ENCODE measurements at places on chromosomes 11 and 22. TPM values are rescaled to one million over a fixed set of nuclear protein-coding genes. Genes with fewer than 3 reads are reported as not detected.

- DNase-seq: no peak
Measured at GRCh38 chr22:28983788-28984441, 77.7 kb downstream of the C22orf31 start.

DNA sequence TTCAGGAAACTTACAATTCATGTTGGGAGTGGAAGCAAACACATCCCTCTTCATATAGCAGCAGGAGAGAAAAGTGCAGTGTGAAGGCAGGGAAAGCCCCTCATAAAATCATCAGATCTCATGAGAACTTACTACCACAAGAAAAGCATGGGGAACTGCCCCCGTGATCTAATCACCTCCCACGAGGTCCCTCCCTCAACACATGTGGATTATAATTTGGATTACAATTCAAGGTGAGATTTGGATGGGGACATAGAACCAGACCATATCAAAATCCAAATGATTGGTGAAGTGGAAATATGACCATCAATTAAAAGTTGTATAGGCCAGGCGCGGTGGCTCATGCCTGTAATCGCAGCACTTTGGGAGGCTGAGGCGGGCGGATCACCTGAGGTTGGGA is 1268.0 kb downstream of the JRKL start:
- DNase-seq: no peak

DNA sequence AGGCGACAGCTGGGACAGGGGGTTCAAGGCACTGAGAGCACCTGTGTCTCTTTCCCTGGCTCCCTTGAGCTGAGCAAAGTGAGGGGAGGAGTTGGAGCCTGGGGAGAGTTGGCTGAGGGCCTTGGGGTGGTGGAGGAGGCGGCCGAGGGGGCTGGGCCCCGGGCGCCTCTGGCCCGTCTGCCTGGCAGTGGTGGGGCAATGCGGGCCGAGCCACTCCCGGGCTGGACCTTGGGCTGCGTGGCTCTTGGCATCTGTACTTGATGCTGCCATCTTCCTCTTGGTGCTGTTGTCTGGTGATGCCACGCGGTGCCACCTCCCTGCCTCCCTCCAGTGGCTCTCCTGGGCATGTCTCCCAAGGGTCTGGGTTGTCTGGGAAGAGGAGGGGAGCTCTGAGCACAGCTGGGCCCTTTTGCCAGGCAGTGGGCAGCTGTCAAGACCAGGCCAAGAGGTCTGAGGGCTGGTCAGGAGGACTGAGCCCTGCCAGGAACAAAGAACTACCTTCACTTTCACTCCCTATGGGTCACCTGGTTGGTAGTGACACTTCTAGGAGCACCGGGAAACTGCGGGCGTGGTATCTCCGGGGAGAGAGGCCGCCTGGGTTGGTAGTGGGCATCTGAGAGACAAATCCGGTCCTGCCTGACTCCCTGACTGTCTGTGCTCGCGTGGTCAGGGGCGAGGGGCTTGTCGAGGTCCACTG is 1.3 kb downstream of the GRIK4 start:
- no peak for DNase-seq

DNA sequence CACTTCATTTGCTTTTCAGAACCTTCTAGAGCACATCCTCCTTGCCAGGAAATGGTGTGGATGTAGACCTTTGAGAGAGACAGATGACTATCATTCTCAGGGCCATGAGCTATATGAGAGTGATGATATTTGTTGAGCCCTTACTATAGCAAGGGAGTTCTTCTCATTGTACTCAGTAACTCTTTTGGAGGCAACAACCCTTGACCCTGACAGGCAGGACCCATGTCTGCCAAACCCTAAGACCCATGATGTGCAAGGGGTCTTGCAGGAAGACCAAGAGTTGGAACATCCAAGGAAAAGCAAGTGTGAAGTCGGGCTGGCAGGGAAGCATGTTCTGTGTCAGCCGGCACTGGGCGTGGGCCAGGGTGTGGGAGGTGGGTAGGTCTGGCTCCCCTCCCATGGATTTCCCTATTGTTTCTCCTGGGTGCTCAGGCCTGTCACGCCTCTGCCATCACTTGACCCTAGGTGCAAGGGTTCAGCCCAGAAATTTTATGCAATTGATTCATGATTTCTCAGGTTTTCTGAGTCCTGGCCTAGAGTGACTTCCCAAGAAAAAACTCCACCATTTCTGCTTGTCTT is 1.2 kb downstream of the FOLR3 start:
- DNase-seq: no peak

DNA sequence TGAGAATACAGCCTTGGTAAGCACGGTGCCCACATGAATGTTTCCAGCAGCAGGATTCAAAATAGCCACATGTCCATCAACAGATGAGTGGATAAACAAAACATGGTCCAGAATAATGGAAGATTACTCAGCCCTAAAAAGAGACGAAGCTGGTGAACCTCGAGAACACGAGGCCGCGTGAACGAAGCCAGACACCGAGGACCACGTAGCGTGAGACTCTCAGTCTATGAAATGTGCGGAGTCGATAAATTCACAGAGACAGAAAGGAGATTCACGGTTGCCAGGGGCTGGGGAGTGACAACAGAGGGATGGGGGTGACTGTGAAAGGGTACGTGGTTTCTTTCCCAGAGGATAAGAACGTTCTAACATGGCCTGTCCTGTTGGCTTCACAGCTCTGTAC is 2.9 kb upstream of the ASCL2 start:
- DNase-seq: no peak

The LRRC56 gene
- 1.9 TPM for total RNA-seq

- no peak for DNase-seq
Measured at GRCh38 chr11:64340671-64341335, 799 bp downstream of the CCDC88B start.

GRCh38 chr11:128694618-128695481 is 978 bp downstream of the FLI1 start:
- no peak for DNase-seq

DNA sequence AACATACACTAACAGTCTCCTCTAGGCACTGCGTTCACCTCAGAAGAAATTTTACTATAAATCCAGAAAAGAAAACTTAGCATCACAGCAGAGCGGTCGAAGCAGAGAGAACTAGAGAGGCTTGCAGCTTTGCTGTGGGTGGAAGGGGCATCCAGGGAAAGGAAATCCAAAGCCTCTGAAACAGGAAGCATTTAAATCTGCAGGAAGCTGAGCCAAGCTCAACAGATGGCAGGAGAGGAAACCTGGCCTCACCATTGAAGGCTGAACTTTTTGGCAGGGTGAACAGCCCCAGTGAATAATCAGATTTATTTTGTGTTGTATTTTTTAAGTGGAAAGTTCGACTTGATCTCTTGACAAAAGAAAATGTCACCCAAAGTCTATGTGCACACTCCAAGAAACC is 858.1 kb downstream of the OPCML start:
- DNase-seq: no peak

DNA sequence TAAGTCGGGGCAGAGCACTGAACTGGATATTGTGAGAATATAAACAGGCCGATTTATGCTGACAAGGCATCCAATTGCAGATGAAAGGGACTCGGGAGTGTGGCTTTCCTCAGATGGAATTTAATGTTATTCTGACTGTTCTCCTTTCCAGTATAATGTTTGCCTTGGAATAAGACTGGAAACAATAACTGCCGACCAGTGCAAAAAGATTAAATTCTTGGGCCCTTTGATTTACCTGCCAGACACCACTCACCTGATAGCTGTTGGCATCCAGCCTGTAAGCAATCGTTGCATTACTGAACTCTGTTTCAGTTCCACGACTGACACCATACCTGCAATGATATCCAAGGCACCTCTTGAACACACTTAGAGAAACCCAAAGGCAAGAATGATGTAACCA is 10.9 kb downstream of the NUP160 start:
- DNase-seq: no peak

GRCh38 chr11:112455791-112456190 is 195.1 kb upstream of the PLET1 start:
- no peak for DNase-seq

The C11orf16 gene
- not detected for total RNA-seq

Data from GM12878 (cell line).